Stimulated activated CD8-positive, alpha-beta memory T cell treated with anti-CD3 and anti-CD28 coated beads, Interleukin-7, amount 100 ng/mL, for 1 hour (primary cell): ENCODE measurements at places on chromosomes 16 and 17.

GRCh38 chr16:67855789-67856188, 8.3 kb upstream of the CENPT start:
- DNase-seq, result no peak

- DNase-seq, result no peak
These were observed 796 bp upstream of the CES3 start for GRCh38 chr16:66960270-66960669.

- DNase-seq, result no peak
These were observed 119.5 kb downstream of the SALL1 start for GRCh38 chr16:51031598-51031997.

DNA sequence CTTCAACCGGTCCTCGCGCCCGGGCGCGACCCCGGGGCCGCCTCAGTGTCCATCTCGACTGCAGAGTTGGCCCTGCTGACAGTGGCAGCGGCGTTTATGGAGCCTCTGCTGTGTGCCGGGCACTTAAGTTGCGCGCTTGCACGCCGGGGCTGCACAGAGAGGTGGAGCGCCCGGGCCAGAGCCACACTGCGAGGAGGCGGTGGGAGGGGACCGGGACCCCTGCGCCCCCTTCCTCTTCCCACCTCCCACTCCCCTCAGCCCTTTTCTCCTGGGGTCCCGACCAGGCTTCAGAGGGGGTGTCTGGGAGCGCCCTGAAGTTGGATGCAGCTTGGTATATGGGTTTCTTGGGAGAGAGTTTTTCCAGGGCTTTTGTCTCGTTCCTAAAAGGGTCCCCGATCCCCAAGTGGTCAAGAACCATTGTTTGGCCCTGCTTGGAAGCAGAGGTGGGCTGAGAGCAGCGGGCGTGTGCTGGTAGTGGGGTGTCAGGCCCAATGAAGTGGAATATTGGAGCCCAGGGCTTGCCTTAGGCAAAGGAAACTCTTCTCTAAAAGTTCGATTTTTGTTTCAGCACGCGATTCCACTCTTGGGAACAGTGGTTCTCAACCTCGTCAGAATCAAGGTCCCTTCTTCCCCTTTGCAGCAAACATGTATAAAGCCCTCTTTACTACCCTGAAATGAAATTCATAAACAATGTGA, 605 bp downstream of the MRTFB start:
- DNase-seq, result no peak

DNA sequence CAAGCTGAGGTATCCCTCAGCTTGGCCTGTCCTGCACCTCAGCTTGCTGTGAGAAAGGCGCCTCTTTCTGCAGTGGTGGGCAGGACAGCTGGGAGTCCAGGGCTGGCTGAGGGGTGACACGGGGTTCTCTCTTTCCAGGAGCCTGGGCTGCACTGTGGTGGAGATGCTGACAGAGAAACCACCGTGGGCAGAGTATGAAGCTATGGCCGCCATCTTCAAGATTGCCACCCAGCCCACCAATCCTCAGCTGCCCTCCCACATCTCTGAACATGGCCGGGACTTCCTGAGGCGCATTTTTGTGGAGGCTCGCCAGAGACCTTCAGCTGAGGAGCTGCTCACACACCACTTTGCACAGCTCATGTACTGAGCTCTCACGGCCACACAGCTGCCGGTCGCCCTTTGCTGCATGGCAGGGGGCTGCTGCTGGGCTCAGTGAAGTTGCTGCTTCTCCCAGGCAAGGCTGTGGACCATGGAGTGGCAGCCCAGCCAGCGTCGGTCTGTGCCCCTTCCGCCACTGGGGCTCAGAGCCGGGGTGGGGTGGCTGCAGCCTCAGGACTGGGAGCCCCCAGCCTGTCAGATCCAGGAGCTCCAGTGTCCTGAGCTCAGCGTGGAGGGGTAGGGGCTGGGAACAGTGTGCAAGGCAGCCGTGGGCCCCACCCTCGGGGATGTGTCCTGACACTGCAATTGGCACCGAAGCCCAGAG, 6.4 kb downstream of the LIMD2 start:
- DNase-seq, result no peak

GRCh38 chr16:20853143-20853542, 46.8 kb downstream of the REXO5 start:
- no peak for DNase-seq

DNA sequence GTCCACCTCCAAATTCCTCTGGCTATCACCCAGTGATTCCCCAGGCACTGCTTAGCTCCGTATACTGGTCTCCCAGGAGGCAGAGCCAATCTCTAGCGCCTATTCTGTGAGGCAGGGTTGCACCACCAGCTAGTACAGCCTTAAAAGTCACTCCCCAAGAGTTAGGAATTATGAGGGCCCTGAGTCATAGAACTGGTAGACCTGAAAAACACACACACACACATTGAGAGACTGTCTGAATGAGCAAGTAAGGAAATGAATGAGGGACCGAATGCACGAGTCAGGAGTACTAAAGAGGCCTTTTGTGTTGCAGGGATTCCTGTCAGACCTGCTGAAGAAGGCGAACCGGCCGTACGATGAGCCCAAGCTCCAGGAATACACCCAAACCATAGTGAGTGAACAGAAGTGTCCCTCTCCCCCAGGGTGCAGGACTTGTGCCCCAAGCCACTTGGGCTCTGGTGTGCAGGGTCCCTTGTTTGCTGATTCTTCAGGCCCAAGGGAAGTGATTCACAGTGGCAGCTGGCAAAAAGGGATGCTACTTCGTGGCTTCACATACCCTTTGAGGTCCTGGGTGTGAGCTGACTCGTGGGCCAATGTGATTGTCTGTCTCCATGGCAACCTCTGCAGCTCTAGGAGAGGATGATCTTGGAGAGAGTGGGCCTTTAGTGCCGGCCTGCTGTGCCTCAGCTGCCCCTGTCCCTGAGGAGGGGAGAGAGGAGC, 24.7 kb downstream of the CALB2 start:
- no peak for DNase-seq

- DNase-seq, result no peak
These were observed 1.4 kb downstream of the COTL1 start for GRCh38 chr16:84616515-84616914.

- DNase-seq, result no peak
These were observed 1.2 kb downstream of the OR1F1 start for GRCh38 chr16:3188925-3189825.

DNA sequence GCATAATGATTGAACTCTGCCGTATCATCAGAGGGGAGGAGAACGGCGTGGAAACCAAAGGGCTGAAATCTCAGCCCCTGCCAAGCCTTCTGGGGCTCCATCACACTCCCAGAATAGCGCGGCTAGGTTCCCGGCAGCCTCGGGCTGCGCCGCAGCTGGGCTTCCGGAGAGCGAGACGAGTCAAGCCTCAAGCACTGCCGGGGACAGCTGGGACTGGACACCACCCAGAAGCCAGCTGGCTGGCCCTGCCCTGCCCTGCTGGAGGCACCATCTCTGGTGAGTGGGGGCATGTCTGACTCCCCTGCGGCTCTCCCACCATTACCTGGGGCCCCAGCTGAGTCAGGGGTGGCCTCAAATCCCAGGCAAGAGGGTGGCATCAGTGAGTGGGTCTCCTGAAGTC, 7.2 kb upstream of the GPRC5C start:
- DNase-seq, result no peak

DNA sequence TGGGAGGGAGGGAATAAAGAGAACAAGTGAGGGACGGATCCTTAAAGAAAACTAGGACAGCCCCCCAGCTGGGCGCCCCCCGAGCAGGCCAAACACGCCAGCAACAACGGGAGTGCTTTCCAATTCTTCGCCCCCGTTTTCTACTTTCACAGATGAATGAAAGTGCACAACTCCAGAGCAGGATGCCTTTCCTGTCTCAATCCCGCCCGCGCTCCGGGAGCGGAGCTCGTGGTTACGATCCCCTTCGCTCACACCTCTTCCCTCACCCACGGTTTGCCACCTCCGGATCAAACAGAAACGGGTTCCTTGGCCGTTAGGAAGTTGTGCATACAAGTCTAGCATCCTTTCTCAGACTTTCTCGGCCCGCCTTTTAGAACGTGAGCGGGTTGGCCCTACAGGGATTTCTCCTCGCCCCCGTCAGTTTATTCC, 680 bp downstream of the SKA2 start:
- peak; percentile 1 for DNase-seq

- DNase-seq, result no peak
These were observed 28.2 kb downstream of the METRNL start for GRCh38 chr17:83107656-83108048.

- no peak for DNase-seq
These were observed 2.1 kb downstream of the ZNF764 start for GRCh38 chr16:30556125-30556473.

DNA sequence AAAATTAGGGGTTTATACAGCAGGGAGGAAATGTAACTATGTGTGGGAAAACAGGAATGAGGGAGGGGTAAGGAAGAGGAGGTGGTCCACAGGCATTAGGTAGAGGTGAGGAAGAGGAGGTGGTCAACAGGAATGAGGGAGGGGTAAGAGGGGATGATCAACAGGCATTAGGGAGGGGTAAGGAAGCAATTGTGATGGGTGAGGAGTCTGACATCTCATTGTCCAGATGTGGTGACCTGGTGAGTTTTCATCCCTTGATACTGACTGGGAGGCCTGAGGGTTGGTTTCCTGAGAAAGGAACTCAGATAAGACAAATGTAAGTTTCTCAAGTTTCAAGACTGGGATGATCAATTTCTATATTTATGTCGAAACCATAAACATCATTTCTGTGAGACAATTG, 206.2 kb upstream of the C16orf82 start:
- no peak for DNase-seq

GRCh38 chr16:28623172-28623711, 13.4 kb upstream of the SULT1A1 start:
- DNase-seq, result peak; percentile 36

DNA sequence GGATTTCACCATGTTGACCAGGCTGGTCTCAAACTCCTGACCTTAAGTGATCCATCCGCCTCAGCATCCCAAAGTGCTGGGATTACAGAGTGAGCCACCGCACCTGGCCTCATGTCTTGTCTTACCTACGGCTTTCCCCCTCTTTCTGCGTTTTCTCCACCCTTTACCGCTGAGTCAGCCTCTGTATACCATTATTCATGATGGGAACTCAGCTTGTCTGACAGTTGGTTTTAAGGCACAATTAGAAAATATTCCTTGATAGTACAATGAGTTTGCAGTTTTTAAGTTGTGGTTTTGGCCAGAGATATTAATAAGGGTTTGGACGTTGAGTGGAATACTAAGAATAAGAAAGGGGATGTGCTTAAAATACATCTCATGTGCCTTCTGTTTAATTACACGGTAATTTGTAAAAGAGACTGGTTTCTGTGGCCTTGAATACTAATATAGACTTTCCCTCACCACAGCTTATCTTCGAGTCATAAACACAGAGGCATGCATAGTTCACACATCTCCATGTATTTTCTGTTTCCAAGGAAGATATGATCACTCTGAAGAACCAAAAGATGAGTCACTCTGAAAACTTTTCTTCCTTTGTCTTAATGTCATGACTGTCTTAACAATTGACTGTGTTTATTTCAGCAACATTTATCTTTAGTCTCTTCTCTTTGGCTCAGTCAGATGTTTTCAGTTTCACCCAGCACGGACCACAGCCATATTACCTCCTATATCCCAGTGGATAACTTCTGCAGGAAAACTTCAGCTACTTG, 54.4 kb downstream of the PITPNC1 start:
- no peak for DNase-seq

- no peak for DNase-seq
These were observed 39.0 kb downstream of the SMURF2 start for GRCh38 chr17:64622931-64623654.

DNA sequence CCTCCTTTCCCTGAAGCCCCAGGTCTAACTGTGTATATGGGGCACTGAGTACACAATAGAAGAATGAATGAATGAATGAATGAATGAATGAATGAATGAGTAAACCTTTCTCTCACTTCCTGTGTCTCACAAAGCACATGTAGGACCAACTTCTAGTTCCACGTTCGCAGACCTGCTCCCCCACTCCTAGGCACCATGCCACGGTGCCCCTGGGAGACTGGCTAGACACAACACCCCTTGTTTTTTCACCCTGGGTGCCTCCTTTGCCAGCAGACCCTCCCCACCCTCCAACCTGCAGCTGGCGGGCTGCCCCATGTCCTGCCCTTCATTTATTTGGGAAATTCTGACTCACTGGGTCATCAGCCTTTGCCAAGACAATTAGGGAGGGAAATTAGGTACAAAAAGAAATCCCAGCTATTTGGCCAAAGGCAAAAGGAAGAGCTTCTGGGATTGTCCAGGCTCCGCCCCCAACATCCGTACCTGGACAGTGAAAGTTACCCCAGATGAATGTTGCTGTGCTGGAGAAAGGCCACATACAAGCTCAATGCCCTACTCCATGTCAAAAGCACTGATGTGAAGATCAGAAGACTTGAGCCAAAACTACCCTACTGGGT, 7.7 kb downstream of the CES1 start:
- no peak for DNase-seq

GRCh38 chr16:49278944-49279725, 2.5 kb downstream of the CBLN1 start:
- no peak for DNase-seq

- DNase-seq, result no peak
These were observed 10.2 kb downstream of the RSPRY1 start for GRCh38 chr16:57196286-57196685.

DNA sequence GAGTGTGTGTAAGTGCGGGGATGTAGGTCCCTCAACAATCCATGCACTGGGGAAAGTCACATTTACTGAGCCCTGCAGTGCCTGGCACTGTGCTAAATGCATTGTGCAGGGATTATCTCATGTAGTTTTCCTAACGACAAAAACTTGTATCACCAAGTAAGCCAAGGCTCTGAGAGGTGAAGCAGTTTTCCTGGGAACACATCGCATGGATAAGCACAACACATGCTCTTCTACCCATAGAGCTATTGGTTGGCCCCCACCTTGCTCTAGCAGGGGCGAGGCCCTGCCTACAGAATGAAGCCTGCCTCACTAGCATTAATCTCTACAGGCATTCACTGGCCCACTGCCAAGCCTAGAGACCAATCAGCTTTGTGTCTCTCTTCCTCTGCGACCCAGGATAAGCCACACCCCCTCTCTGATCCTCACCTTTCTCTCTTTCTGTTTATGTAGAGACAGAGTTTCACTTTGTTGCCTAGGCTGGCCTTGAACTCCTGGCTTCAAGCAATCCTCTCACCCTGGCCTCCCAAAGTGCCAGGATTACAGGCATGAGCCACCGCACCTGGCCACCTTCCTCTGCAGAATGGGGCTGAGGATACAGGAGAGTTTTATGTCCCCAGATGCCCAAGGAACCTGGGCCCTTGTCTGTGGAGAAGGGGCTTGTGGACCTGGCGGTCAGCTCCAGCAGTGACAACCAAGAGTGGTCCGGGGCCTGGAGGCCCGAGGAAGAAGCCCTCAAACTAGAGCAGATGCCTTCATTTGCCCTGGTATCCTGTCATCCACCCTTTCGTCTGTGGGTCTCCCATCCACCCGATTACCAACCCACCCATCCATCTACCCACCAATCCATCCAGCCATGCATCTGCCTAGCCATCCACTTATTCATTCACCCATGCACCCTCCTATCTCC, 12.8 kb downstream of the CDH16 start:
- no peak for DNase-seq

GRCh38 chr16:53501216-53501859, 1.7 kb downstream of the AKTIP start:
- no peak for DNase-seq
